ENCODE measurements at places on chromosomes 7 and 10.
A peak's percentile ranks its signal among the peaks of the same experiment; 100 is the strongest.

DNA sequence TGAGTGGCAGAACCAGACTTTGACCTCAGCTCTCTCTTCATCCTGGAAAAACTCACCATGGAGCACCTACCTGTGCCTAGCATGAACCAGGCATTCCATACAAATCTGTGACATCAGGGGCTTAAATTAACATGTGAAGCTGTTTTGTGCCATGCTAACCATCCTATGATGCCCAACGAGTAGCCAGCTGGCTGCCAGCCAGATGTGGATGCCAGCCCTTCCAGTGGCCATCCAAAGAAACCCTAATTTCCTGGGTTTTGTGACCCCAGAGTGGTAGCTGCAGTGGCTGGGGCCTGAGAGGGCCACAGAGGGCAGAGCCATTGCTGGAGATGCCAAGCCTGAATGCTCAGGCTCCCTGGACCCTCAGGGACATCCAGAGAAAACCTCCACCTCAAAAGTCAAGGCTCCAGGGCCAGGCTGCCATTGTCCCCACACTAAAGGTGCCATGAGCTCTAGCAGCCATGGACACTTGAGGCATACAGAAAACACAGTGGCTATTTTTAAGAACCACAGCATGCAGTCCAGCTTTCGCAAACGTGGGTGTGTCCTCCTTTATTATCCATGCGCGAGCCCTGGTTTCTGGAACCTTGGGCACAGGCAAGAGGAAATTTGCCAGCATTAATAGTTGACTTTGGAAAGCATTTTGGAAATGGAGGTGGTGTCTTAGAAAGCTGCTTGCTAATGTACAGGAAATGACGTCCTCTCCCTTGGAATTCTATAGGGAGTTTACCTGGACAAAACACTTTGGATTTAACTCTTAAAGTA lies 6.0 kb downstream of the CPXM2 start:
- DNase-seq = no peak

GRCh38 chr10:93216341-93216985 lies 142.8 kb downstream of the CYP26A1 start:
- no peak for DNase-seq

DNA sequence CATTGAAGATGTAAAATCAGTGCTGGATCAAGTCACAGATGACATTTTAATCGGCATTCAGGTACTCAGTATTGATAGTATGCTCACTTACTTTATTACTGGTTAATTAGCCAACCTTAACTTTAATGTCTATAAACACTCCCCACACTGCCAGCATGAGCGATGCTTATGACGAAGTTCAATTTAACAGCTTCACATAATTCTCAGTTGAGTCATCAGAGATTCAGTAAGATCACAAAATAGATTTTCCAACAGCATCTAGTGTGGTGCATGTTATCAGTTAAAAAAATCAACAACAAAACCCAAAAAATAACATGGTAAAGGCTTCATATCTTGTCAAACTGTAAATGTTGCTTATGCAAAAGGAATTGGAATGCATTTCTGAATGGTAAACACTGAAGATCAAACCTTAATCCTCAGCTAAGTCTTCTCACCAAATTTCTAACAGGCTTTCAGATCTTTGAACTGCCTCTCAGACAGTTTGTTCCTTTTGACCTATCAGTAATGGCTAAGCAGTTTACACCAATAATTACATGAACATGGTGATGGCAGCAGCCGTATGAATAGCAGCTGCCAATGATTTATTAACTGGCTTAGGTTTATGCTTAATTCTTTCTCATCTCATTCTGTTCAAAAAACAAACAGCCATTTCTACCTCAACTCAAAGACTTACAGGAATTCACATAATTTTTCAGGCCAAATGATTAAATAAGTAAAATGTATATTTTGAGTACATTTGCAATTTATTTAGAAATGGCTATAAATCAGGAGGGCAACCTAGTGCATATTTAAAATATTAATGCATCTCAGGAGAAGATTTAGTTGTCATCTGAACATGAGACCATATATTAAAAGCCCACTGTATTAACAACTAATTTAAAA lies 98.5 kb downstream of the CABCOCO1 start:
- DNase-seq = no peak

GRCh38 chr10:77619964-77620703 lies 17.5 kb downstream of the KCNMA1 start:
- no peak for DNase-seq

- no peak for DNase-seq
Observed at GRCh38 chr7:107115762-107116540, 52.9 kb upstream of the HBP1 start.

- no peak for DNase-seq
Observed at GRCh38 chr10:101402711-101403110, 48.7 kb downstream of the BTRC start.

- no peak for DNase-seq
Observed at GRCh38 chr7:58086461-58086860, 636.5 kb downstream of the ZNF716 start.

DNA sequence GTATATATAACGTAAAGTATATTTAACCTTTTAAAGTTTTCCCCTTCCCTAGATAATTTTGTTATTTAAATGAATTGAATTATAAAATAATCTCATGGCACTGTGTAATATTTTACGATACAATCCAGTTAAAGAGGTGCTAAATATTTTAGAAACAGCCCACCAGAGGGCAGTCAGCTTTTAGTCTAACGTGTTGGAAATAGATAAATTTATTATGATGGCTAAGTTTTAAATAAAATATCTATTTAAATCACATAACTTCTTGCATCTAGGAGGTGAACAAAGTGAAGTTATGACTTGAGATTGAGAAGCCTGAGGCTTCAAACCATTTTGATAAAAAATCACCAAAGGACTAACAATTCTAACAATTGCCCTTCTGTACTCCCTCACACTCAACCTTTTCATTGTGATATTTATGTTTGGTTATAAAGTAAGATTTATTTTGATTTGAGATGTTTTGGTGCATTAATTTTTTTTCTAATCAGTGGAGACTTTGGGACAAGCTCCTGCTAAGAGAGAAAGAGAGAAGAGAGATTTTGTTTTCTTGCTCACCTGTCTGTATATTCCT lies 171.5 kb upstream of the SP4 start:
- DNase-seq = peak; percentile 5

DNA sequence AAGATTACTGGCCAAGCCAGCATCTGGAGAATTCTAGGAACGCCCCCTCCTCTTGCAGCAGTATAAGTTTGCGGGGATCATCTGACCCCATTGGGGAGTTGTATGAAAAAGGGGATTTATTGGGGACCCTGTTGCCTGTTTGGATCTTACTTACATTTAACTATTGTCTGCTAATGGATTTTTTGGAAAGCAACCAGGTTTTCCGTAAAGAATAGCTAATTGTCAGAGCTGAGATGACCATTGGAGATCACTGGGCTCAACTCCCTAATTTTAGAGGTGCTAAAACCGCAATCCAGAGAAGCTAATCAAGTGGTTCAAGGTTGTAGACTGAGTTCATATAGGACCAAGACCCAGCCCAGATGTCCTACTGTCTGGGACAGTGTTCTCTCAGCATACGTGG lies 38.8 kb downstream of the HTRA1 start:
- DNase-seq = no peak

DNA sequence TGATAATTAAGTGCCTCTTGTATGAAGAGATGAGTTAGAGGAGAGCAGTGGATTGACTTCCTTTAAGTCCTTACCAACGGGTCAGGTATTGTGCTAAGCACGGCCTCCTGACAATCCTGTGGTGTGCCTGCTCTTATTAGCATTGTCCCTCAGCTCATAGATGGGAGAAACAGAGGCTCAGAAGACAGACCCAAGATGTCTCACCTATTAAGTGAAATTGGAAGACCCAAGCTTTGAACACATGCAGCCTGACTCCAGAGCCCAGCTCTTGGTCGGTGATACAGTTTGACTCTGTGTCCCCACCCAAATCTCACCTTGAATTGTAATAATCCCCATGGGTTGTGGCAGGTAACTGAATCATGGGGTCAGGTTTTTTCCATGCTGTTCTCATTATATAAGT lies 53.8 kb downstream of the CCDC3 start:
- no peak for DNase-seq

DNA sequence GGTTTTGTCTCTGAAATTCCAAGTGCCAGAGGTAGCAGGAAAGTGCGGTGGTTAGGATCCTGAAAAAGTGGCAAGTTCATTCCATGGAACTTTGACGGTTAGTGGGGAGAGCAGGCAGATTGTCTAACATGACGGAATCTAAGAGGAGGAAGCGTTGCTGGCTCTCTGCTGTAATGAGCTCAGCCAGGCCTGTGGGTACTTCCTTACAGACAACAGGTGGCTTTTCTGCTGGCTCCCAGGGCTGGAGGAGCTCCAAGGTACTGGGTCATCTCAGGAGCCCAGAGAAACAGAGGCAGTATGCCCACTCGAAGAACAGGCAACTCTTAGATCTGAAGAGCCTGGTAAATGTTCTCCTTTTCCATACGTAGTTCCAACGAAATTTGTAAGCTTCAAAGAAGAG lies 3.1 kb upstream of the AIFM2 start:
- no peak for DNase-seq

DNA sequence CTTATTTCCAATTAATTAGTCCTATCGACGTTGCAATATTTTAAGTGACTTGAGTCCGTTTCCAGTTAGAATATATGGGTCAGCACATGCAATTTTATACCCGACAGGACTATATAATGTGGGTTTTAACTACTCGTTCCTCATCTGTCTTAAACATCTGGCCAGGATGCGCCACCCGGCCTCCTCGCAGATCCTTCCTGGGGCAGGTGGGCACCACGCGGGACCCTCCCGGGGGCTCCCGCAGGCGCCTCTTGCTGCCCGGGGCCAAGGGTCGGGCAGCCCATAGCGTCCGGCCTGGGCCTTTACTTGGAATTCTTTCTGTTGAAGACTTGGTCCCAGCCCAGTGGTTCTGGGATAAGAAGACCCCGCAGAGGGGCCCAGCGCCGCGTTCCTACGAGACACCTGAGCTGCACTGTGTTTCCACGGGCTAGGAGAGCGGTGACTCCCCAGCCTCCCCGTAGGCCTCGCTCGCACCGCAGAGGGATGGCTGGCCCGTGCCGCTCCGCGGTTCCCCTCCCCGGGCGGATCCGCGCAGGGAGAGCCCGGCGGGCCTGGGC lies 10.1 kb upstream of the MNX1 start:
- no peak for DNase-seq

DNA sequence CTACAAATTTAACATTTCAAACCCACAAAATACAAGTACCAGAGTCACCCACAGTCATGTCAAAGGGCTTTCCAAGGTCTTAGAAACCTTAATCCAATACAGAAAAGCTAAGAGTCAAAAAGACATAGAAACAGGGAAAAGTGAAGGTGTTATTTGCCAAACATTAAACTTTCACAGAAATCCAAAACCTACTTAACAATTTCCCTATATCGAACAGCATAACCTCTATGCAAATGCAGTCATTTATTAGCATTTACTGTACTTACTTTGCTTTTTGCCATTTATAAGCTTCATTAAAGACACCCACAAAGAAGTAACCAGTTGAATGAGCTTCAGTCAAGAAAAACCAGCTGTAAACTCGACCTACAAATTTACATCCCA lies 1.6 kb downstream of the PANK1 start:
- DNase-seq = no peak

DNA sequence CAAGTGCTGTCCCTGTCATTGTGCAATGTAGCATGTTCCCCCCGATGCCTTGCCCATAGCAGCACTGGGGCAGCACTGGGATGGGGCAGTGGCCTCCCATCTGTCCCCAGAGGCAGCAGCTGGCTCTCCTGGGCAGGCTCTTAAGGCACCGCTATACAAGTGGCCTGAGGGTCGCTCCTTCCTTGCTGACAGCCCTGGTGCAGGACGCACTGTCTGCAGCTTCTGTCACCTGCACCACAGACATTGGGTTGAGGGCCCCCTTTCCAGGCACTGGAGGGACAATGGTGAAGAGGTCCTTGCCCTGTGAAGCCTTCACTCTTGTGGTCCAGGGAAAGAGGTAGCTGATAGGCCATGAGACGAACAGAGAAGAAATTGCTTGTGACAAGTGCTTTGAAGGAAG lies 10.6 kb downstream of the CPSF4 start:
- DNase-seq = no peak

- no peak for DNase-seq
Observed at GRCh38 chr7:5692112-5692844, 89.2 kb downstream of the RNF216 start.

- no peak for DNase-seq
Observed at GRCh38 chr7:83077328-83077727, 85.4 kb downstream of the PCLO start.

- DNase-seq = no peak
Observed at GRCh38 chr10:73873838-73874215, 528 bp downstream of the CAMK2G start.

GRCh38 chr7:50812841-50813475 lies 30.3 kb upstream of the GRB10 start:
- DNase-seq = no peak

GRCh38 chr10:24483701-24484100 lies 240.0 kb downstream of the ARHGAP21 start:
- peak; percentile 12 for DNase-seq

GRCh38 chr10:110609605-110610004 lies 34.5 kb upstream of the RBM20 start:
- no peak for DNase-seq

- DNase-seq = no peak
Observed at GRCh38 chr10:5543623-5544022, 18.9 kb downstream of the CALML3 start.

DNA sequence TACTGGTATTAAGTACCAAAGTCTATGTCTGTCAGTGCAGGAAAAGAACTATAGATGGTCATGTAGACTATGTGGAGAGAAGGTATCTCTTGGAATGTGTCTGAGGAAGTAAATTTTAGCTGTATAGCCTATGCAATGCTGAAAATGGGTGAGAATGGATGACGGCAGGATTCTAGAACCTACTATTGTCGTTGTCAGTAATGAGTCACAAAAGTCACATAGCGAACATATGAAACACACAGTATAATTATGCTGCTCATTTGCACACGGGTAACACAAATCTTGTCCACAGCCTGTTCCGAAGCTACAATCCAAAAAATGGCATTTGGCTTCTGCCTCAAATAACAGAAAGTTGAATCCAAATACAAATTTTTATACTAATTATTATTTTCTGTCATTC lies 33.6 kb upstream of the KMT2E start:
- DNase-seq = no peak

GRCh38 chr7:74449809-74450397 lies 3.8 kb upstream of the GTF2IRD1 start:
- DNase-seq = peak; percentile 63

- no peak for DNase-seq
Observed at GRCh38 chr7:138475377-138475776, 15.3 kb downstream of the TRIM24 start.

- DNase-seq = no peak
Observed at GRCh38 chr7:112199035-112199655, 7.1 kb downstream of the DOCK4 start.
